ENCODE measurements at places on chromosomes 16 and 17. TPM values are rescaled to one million over a fixed set of nuclear protein-coding genes. Genes with fewer than 3 reads are reported as not detected.

DNA sequence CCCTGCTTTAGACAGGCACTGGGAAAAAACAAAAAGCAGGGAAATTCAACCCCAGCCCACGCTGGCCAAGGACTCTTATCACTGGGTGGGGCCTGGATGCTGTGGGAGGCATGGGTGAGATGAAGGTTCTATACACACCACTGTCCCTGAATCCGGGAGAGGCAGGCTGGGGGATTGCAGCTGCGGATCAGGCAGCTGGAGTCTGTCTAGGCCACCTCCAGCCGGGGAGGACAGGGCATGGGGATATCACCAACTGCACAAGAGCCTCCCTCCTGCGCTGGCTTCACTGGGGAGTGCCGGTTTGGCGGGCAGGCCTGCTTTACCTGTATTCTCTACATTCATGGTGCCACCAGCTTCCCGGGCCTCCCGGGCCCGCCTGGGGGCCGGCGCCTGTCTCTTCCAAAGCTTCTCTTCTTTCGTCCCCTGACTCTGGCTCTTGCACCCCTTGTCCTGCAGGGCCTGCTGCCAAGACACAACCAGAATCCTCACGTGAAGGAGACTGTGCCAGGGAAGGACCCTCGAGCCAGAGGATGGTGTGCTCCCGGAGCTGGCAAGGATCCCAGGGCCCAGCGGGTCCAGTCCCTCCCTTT, 13.9 kb downstream of the KIFC3 start:
- H3K36me3 ChIP-seq = peaks cover 65% of the 10 kb centered on the region
- no peaks in the 10 kb centered on the region for H3K27me3 ChIP-seq
- DNase-seq = no peak
- peaks cover 45% of the 10 kb centered on the region for H3K4me1 ChIP-seq
- H3K4me3 ChIP-seq = no peak overlapping the region
- H3K27ac ChIP-seq = no peak overlapping the region

DNA sequence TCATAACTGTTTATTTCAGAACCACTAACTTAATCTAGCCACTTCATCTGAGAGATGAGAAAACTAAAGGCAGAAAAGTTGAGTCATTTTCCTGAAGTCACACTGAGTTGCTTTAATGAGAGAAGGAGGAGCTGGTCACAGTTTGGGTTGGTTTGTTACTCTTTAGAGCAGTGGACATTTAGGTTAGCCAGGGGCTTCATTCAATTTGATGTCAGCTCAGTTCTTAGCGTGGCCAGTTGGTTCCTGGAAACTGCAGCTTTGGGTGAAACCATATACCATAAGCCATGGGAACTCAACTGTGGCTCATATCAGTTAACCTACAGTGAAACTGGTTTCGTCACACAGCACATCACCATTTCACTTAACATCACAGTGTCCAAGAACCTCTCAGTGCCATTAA, 59.2 kb upstream of the ADORA2B start:
- H3K27me3 ChIP-seq = no peaks in the 10 kb centered on the region
- no peak overlapping the region for H3K27ac ChIP-seq
- no peak for DNase-seq
- peaks cover 2% of the 10 kb centered on the region for H3K4me1 ChIP-seq
- H3K4me3 ChIP-seq = no peak overlapping the region
- H3K36me3 ChIP-seq = no peaks in the 10 kb centered on the region

- no peak for DNase-seq
- no peaks in the 10 kb centered on the region for H3K4me1 ChIP-seq
- H3K27me3 ChIP-seq = no peaks in the 10 kb centered on the region
- H3K4me3 ChIP-seq = no peak overlapping the region
Observed at GRCh38 chr17:20273741-20274500, 193.4 kb downstream of the LGALS9B start.

- no peak overlapping the region for H3K4me3 ChIP-seq
- DNase-seq = peak; percentile 51
- H3K27ac ChIP-seq = no peak overlapping the region
Observed at GRCh38 chr17:77679589-77679988, 278.9 kb upstream of the TNRC6C start.

Gene TM4SF5
- total RNA-seq = not detected

Gene TPSD1
- 9.4 TPM for total RNA-seq

Gene LAT
- 13.4 TPM for total RNA-seq

DNA sequence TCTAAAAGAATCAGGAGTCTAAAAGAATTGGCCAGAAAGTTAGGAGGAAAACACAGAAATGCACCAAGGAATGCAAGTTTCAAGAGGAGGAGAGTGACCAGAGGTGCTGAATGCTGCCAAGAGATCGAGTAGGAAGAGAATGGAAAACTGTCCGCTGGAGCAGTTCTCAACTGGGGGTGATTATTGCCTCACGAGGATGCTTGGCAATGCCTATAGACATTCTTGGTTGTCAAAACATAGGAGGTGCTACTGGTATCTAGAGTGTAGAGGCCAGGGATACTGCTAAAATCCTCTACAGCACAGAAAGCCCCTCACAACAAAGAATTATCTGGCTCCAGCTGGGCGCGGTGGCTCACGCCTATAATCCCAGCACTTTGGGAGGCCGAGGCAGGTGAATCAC, 82.1 kb upstream of the NOL11 start:
- H3K4me3 ChIP-seq = no peak overlapping the region
- DNase-seq = no peak
- no peaks in the 10 kb centered on the region for H3K27me3 ChIP-seq
- peaks cover 5% of the 10 kb centered on the region for H3K36me3 ChIP-seq
- no peak overlapping the region for H3K27ac ChIP-seq
- H3K4me1 ChIP-seq = peaks cover 6% of the 10 kb centered on the region

Gene FADS6
- total RNA-seq = not detected

Gene TNFRSF13B
- not detected for total RNA-seq

GRCh38 chr16:86396901-86397311, 113.4 kb upstream of the FOXF1 start:
- H3K4me3 ChIP-seq = no peak overlapping the region
- peaks cover 11% of the 10 kb centered on the region for H3K4me1 ChIP-seq
- H3K36me3 ChIP-seq = no peaks in the 10 kb centered on the region
- no peak for DNase-seq
- H3K27me3 ChIP-seq = peaks cover 3% of the 10 kb centered on the region
- peak overlapping the region; percentile 51 for H3K27ac ChIP-seq

Gene NPIPB2
- 6.3 TPM for total RNA-seq

- H3K36me3 ChIP-seq = no peaks in the 10 kb centered on the region
- no peak for DNase-seq
- no peak overlapping the region for H3K4me3 ChIP-seq
- no peaks in the 10 kb centered on the region for H3K27me3 ChIP-seq
- H3K27ac ChIP-seq = no peak overlapping the region
Observed at GRCh38 chr16:72210555-72210954, 38.6 kb upstream of the PMFBP1 start.

GRCh38 chr16:5041600-5042133, 7.9 kb upstream of the NAGPA start:
- no peak overlapping the region for H3K27ac ChIP-seq
- DNase-seq = no peak
- no peaks in the 10 kb centered on the region for H3K36me3 ChIP-seq
- no peak overlapping the region for H3K4me3 ChIP-seq
- H3K4me1 ChIP-seq = no peaks in the 10 kb centered on the region

Data from upper lobe of right lung (tissue), 1 donor.